ENCODE measurements at places on chromosomes 6 and 20. TPM values are rescaled to one million over a fixed set of nuclear protein-coding genes. Genes with fewer than 3 reads are reported as not detected.

Gene KIF25
- total RNA-seq: 0.05 TPM

Gene NKAIN2
- not detected for total RNA-seq

DNA sequence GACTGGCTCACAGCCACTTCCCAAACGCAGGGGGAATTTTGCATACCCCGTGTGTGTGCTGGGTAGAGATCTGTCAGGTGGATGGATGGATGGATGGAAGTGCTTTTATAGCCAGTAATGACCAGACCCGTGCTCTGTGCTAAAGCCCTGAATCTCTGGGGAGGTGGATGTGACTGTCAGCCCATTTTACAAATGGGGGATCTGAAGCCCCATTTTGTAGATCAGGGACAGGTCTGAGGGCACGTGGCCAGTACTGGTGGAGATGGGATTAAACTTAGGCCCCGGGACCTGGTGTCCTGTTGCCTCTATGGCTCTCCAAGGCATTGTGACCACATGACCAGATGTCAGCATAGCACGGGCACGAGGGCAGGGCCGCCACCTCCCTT, 38.2 kb upstream of the ZBP1 start:
- DNase-seq: no peak

Gene SLC17A9
- total RNA-seq: 0.65 TPM

- no peak for DNase-seq
Measured at GRCh38 chr6:146767632-146768031, 168.9 kb downstream of the ADGB start.

Gene PERP
- total RNA-seq: 49.8 TPM

DNA sequence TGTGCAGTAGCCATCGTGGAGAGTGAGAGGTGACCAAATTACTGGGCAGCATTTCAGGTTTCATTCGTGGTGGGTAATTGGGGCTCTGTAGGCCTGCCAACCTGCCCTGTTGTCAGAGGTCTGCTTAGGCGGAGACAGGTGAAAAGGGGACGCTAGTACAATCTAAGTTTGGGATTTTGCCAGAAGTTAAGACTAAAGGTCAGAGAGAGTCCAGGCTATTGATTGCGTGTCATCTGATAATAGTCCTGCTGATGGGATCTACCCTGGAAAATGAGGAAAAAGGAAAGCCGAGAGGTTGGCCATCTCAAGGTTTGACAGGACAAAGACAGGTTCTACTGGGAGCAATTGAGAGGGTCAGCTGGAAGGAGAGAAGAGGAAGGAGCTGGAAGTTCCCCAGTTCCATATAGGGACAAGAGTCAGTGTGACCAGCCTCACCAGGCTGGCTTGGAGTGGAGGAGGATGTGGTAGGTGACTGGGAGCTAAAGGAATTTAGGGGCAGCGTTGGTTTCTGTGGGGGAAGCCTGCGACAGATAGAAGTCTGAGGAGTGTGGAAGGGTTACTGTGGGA, 10.9 kb downstream of the ARFGEF2 start:
- DNase-seq: no peak

Gene CAPN11
- total RNA-seq: not detected

DNA sequence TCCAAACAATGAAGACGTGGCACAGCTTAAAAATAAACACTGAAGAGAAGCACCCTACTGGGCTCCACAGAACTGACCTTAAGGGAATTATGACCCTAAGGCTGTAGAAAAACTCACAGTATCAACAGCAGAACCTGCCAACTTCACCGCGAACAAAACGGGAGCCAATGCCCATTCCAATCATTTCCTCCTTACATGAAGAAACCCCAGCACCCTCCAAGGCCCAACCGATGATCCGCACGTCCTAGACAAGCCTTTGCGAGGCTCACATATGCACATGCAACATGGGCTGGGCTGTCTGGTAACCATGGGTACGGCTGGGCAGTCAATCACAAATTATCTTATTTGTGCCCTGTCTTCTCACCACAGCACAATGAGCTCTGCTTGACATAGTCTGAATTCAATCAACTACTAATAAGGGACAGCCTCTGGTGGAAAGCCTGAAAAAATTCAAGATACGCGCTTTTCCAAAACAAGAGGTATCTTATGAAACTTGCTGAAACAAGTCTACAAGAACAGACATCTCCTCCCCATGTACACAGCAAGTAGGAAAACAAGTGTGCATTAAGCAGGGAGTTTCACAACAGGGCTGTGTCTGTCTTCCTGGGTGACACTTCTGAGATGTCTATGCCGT, 1.7 kb downstream of the DIDO1 start:
- DNase-seq: peak; percentile 45

Gene AVP
- not detected for total RNA-seq

DNA sequence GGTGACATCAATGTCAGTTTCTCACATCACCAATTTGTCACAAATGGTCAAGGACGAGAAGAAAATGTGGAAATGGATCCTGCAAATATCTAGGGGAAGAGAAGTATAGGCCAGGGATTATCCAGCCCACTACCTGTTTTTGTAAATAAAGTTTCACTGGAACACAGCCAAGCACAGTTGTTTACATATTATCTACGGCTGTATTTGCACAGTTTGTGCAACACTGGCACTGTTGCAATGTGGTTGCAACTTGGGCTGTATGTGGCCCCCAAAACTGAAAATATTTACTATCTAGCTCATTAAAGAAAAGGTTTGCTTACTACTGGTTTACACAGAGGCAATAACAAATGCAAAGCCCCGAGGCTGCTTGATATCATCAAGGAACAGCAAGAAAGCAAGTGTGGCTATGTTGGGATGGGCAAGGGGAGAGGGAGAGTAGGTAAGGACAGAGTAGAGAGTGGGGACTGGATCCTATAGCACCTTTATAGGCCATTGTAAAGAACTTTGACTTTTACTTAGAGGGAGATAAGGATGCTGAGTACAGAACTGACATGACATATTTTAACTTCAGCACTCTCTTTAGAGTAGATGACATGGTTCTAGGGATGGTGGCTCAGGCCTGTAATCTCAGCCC, 11.8 kb upstream of the STXBP5 start:
- no peak for DNase-seq

- no peak for DNase-seq
Measured at GRCh38 chr6:137882225-137882961, 15.3 kb downstream of the TNFAIP3 start.

DNA sequence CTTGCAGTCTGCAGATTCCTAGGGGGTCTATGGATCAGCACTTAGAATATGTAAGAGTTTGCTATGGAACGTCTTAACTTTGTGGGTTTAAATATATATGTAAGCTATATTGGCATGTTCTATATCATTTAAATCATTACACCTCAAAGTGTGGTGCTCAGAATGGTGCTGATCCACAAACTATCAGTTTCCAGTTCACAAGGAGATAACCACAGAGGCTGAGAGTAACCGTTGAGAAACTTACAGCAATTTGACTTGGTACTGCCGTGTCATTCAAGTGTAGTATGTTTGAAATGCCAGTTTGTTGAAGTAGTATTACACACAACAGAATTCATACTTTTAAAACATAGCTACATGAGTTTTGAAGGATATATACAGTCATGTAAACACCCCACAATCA, 279.7 kb downstream of the FARS2 start:
- no peak for DNase-seq

Gene CDH26
- not detected for total RNA-seq

- DNase-seq: no peak
Measured at GRCh38 chr6:110334423-110335180, 23.5 kb downstream of the METTL24 start.

Gene DACT2
- total RNA-seq: 0.89 TPM

DNA sequence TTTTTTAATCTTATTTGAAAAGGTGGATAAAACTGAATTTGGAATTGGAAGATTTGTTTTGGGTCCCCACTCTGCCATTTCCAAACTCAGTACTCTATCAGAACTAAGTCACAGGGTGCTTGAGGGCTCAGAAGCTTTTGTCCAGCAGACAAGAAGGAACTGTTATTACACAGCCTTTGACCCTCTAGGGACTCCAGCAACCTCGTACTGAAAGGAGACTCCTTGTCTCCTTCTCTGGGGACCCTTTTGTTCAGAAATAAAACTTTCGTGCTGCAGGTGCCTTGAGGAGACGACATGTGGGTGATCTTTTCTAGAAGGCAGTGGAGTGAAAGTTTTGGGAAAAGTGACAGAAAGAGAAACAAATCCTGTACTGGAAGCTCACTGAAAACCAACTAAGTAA, 7.4 kb upstream of the POLR1H start:
- DNase-seq: no peak

DNA sequence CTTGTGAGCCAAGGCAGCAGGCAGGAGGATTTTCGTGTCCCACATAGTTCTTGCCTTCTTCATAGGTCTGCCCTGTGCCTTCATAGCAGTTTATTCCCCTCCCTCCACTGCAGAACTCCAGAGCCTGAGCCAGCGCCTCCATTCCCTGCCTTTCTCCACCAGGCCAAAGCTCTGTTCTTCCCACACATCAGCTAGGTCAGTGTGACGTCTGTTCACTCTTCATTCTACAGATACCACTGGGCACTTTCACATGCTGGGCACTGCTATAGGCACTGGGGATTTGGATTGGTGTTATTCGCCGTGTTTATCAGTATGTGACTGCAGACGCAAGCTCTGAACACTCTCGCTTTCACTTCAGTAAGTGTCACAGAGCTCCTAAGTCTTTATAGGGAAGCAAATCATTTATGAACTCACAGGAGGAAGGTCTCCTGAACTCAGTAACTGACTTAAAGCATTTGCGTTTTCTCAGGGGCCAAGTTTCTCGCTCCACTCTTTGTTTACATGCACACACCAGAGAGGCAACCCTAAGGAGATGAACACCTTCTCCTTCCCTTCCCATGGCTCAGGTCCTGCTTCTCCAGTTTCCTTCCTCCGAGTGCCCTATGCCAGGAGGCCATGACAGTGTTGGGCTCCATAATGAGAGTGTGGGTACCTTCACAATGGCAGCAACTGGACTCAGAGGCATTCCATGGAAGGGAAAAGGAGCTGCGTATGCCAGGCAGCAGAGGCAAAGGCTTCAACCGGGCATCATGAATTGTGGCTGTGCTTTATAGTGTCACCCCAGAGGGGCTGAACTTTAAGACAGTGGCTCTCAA, 6.3 kb upstream of the APMAP start:
- no peak for DNase-seq

DNA sequence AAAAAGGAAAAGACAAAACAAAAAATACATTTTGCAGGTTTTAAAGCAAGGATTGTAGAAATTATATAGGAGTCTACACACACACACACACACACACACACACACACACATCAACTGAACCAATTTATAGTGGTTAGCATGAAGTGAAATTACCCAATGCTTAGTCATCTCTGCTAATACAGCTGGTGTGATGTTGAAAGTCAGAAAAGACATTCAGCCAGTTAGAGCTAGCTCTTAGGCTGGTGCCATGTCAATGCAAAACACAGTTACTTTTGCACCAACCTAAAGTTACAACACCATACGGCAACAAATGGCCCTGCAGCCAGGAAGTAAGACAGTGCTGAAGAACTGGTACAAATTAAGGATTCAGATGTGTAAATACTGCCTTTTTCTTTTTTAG, 15.2 kb downstream of the FAM210B start:
- peak; percentile 98 for DNase-seq

Gene TMEM217
- total RNA-seq: 13.0 TPM

DNA sequence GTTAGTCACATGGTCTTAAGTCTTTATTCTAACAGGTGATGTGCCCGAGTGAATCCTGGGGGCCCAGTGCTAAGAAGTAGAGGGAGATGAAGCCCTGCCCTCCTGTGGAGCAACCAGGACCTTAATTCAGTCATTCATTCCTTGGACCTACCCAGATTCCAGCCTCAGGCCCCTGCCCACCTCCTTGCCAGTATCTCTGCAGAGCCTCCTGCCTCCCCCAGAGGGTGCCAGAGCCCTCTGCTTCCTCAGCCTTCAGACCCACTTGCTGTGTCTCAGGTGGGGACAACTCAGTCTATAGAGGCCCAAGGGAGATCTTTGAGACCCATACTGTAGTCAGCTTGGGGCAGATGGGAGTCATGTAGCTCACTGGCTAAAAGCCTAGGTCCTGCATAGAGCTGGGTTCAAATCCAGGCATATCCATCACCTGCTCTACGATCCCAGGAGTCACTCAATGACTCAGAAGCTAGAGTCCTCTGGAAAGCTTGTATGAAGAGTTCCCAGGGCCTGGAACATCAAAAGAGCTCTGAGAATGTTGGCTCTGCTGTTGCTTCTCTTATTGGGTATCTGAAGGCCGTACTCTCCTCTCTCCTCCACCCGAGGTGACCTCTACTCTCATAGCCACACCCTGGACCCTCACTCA, 3.9 kb upstream of the SIGLEC1 start:
- DNase-seq: peak; percentile 23
